ENCODE measurements at places on chromosomes 6 and 20.
A peak's percentile ranks its signal among the peaks of the same experiment; 100 is the strongest.

DNA sequence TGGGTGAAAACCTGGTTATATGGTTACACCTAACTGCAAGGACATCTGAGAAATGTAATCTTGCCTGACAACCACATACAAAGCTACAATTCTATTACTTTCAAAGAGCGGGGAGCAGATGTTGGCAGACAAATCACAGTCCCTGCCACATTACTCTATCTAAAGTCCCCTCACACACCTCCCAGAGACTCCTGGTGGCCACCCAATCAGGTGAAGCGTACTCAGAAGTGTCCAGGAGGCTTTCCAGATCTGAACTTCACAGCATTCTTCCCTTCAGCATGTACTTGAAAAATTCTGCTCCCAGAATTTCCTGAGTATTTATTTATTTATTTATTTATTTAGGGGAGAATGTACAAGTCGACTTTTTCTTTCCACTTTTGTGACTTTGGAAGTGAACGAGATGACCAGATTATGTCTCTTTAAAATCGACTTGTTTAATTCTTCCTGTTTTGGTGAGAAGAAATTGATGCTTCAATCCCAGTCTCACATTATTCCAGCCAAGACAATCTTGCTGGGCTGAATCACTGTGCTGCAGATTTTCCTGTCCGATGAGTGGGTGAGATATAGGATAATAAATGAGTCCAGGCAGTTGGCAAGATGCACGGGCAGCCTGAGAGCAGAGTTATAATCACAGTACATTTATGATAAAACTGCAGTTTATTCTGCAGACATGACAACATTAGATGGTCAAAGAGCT, 46.9 kb upstream of the POPDC3 start:
- DNase-seq: no peak

DNA sequence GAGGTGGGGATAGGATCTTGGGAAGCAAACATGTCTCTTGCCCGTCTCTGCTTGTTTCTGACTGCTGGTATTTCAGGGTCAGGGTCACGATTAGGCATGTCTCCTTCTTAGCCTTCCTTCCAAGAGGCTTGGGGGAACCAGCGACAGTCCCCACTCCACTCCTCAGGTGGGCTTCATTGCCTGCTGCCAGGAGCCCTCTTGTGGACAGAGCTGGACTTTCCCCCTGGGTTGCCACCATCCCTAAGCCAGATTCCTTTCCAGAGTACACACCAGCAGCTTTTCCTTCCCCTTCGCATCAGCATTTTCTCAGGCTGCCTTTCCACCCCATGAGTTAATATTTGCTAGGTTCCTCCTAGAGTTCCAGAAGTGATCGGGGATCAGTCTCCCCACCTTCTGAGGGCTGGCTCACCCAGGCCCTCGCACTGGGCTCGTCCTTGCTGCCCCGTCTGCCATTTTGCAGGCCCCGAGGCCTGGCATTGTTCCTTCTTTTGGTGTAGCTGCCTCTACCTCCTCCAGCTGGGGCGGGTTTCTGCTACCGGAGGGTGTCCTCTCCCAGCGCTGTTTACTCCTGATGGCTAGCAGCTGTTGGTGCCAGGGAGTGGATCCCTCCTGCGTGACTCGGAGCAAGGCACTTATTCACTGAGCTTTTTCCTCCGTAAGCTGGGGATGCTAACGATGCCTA, 8.8 kb upstream of the C20orf144 start:
- peak; percentile 85 for DNase-seq

DNA sequence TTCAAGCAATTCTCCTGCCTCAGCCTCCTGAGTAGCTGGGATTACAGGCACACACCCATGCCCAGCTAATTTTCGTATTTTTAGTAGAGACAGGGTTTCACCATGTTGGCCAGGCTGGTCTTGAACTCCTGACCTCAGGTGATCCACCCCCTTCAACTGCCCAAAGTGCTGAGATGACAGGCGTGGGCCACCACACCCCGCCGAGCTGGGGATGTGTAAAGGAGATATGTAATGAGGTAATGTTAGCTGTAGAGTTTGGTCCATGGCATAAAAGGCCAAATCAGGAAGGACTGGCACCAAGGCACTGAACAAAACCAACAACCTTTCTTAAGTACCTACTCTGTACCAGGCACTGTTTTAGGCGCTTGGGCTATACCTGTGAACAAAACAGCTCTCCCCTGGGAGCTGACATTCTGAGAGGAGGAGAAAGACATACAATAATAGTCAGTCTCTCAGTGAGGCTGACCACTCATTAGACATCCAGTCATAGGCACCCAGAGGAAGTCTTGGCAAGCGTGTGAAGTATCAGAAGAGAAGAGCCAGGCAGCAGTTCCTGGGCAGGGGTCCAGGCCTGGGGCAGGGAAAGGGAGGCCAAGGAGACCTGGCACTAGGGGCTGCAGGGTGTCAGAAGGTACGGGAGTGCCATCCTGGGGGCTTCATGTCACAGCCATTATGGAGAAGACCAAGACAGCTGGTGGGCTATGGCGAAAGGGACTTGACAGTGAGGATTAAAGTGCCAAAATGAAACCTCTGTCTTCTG, 164.8 kb upstream of the DTNBP1 start:
- no peak for DNase-seq

GRCh38 chr6:151111670-151112069, 128.1 kb upstream of the AKAP12 start:
- peak; percentile 79 for DNase-seq

DNA sequence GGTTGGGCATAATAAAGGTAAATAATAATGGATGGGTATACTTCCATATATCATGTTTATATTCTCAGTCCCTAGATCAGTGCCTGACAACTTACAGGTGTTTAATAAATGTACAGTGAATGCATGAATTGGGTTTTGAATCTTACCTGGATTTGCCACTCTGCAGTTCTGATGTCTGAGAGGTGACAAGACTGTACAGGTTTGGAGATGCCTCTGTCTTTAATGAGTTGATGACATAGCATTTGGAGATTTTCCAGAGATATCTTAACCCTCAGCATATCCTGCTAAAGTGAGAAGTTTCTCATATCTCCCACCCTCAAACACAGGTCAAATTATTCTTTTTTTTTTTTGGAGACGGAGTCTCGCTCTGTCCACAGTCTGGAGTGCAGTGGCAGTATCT, 2.2 kb downstream of the ANKS1A start:
- no peak for DNase-seq

DNA sequence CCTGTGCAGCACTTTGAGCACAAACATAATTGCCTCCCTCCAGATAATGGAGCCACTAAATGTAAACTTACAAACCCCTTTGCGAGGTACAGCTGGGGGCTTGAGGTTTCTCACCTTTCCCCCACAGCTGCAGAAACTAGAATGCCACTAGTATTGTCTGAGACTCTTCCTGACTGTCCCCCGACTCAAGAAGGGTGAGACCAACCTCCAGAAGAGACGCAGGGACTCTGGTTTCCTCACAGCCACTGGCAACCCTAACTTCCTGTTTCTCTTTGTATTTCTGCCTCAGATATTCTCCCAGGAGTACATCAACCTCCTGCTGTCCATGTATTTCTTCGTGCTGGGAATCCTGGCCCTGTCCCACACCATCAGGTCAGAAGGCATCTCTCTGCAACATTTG, 23.6 kb downstream of the HM13 start:
- DNase-seq: no peak

DNA sequence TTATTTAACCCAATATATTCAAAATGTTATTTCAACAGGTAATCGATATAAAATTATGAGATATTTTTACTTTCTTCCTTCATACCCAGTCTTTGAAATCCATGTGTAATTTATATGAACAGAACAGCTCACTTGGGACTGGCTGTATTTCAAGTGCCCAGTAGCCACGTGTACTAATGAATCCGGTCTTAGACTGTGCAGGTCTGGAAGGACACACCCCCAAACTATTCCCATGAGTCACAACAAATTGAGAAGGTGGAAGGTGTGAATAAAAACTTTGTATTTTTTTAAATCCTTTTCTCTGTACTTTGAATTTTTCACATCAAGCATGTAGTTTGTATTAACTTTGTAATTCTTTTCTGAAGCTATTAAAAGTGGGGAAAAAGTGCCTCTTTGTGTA, 2.8 kb downstream of the UNC5CL start:
- no peak for DNase-seq

GRCh38 chr6:170166511-170167122, 124.3 kb downstream of the DLL1 start:
- no peak for DNase-seq

GRCh38 chr6:41288030-41288753, 1.7 kb upstream of the TREM1 start:
- peak; percentile 4 for DNase-seq

- no peak for DNase-seq
These were observed 350.0 kb upstream of the IRAK1BP1 start for GRCh38 chr6:78517399-78517798.

- DNase-seq: no peak
These were observed 270.6 kb downstream of the PRL start for GRCh38 chr6:22026164-22026678.

DNA sequence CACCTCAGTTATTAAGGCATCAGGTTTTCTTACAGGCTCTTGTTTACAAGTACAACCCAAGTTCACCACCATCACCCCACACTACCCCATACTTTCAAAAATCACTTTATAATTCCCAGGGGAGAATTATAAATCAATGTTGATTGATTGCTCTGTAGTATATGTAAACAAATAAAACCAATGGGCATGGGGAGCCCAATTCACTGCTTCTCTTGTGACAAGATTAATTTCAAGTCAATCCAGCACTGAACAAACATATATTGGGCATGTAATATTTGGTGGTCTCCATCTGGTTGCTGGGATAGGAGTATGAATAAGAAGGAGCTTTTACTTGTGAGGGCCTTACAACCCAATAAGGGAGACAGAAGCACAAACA, 95.8 kb downstream of the CLVS2 start:
- DNase-seq: no peak

DNA sequence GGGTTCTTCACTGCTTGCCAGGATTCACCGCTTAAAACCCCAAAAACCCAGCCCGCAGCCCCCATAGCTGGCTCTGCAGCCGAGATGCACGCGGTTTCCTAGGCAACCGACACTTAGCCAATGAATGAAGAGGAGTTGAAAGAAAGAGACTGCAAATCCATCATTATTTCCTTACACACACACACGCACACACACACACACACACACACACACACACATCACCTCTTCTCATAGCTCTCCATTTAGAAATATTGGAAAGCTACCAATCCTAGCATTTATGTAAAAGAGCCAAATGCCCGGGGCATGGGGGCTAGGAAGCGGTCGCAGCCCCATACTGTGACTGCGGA, 3.4 kb upstream of the TUBB2B start:
- DNase-seq: peak; percentile 84

- no peak for DNase-seq
These were observed 37.3 kb downstream of the TRAM2 start for GRCh38 chr6:52539607-52540006.

GRCh38 chr6:167572106-167572505, 247.2 kb downstream of the TTLL2 start:
- DNase-seq: no peak

DNA sequence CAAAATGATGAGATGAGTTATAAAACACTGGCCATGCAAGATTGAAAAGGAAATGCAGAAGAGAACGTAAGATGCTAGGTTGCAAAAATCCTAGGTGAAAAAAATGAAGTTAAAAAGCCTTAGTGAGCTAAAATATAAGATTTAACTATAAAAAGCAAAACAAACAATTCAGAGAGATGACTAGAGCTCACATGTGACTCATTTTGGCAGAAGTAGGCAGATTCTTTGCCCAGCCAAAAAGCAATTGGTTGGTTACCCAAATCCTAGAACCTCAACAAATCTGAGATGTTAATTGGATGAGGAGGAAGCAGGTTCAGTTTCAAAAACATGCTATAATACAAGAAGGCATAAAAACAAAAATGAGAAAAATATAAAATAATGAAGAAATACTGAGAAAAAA, 249.1 kb downstream of the OGFRL1 start:
- no peak for DNase-seq

DNA sequence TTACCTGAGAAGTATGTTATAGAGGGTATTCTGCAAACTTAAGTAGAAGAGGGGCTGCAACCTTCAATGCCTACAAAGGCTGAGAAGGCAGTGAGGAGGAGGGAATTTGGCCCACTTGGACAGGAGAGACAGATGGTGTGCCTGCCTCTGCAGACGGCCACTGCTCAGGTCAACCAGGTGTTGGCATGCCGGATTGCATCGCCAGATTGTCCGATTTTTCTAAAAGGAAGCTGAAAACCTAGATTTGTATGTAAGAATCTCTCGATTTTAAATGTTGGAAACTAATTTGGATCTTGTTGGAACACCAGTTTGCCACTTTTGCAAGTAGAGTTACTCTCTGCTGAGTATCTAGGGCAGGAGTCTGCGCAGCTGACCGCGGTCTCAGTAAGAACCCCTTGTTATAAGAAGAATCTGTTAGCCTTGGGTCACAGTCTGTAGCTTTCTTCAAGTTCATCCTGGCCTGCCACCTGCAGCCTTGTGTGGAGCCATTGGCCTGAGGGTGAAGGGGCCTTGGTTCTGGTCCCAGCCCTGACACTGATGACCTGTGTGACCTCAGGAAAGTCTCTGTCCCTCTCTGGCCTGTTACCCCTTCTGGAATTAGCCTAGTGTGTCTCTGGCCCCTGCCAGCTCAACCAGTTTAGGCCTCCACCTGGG, 54.4 kb downstream of the TGM2 start:
- DNase-seq: peak; percentile 59

DNA sequence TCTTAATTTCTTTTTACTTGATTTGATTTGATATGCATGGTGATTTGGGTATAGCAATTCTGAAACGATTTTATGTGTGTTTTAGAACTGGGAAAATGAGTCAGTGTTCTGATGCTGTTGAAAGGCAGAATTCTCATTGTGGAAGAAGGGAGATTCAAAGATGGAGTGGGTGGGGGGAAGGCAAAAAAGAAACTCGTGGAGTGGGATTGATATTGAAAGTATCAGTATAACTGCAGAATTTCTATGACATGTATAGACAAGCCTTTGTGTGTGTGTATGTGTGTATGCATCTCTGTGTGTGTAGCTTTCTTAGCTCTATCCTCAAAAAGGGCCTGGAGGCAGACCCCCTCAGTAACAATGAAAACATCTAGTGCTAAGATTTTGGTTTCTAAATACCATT, 184.3 kb upstream of the OLIG3 start:
- DNase-seq: no peak

DNA sequence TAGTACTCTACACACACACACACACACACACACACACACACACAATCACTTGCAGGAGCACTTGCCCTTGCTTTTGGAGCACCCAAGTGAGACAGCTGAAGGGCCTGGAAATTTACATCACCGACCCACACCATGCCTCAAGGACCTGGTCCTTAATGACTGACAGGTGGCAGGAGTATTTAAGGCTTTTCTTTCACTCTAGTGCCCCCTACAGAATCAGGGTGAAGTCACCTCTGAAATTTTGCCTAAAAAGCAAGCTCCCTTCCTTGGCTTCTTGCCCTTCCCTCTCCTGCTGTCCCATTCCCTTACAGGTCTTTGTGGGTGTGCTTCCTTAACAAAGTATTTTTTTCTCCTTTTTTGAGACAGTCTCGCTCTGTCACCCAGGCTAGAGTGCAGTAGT, 353.5 kb upstream of the IRAK1BP1 start:
- peak; percentile 57 for DNase-seq

GRCh38 chr6:101462576-101462975, 69.1 kb downstream of the GRIK2 start:
- DNase-seq: no peak
